ENCODE measurements at places on chromosomes 13 and 19.

GRCh38 chr13:106089261-106089980 lies 446.0 kb downstream of the EFNB2 start:
- no peak for DNase-seq

GRCh38 chr13:52104624-52105023 lies 24.2 kb downstream of the NEK5 start:
- DNase-seq: no peak

DNA sequence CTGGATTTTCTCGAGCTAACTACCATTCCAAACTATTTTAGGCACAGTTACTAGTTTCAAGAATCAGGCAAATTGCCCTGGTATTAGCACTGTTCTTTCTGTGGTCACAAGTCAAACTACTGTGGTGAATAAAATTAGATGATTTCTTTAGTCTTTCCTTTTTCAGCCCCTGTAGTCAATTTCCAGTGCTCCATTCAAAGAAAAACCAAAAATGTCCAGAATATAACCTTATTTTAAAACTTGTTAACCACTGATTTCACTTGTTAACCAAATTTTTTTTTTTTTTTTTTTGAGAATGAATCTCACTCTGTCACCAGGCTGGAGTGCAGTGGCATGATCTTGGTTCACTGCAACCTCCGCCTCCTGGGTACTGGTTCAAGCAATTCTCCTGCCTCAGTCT lies 50.6 kb upstream of the USPL1 start:
- DNase-seq: no peak

DNA sequence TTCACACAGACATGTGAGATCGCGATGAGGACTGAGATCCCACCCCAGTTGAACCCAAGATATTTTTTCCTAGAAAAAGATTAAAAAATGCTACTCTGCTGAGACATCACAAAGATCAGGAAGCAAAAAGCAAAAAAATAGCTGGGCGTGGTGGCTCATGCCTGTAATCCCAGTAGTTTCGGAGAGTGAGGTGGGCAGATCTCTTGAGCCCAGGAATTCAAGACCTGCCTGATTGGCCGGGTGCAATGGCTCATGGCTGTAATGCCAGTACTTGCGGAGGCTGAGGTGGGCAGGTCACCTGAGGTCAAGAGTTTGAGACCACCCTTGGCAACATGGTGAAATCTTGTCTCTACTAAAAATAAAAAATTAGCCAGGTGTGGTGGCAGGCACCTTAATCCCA lies 1.1 kb downstream of the FUT3 start:
- DNase-seq: no peak

DNA sequence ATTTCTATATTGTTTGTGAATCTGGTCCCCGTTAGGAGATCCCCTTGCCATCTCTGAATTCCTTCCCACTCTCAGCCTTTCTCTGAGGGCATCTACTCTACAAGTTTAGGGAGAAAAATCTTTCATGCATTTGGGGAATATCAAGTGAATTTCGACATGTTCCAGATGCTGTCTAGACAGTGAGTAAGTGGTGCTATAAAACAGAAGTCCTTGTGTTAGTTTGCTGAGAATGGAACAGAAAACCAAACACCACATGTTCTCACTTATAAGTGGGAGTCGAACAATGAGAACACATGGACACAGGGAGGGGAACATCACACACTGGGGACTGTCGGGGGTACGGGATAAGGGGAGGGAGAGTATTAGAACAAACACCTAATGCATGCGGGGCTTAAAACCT lies 5.1 kb downstream of the OR7A10 start:
- no peak for DNase-seq

- no peak for DNase-seq
Measured at GRCh38 chr19:310141-310651, 19.0 kb upstream of the PLPP2 start.

DNA sequence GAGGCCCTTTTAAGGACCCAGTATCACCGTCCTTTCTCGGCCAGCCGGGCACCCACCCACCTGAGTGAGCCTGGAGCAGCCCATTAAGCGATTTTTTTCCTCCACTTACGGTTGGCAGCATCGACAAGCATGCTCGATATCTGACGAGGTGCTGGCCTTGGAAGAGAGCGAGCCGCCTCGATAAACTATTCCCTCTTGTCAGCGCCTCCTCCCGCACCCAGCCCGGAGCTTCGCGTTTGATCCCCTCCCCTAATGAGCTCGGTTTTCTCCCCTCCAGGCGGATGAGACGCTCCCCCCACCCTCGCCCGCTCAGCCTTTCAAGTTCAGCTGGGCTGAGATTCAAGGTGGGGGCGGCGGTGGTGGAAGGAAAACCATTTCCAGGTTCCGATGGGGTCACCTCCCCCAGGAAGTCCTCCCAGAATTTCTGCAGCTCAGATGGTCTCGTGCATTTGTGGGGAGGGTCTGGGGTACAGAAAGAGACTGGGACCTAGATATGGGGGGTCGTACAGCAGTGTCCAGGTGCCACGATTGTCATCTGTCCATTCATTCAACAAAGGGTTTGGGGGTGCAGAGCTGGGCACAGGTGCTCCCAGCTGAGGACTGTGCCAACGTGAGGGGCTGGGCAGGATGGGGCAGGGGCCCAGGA lies 18.9 kb upstream of the ONECUT3 start:
- no peak for DNase-seq

GRCh38 chr19:17687857-17688784 lies at the start of gene UNC13A:
UNC13A (minus strand) TSS chr19:17688354; CDS start chr19:17688199, 155 bp downstream.
- DNase-seq: no peak

DNA sequence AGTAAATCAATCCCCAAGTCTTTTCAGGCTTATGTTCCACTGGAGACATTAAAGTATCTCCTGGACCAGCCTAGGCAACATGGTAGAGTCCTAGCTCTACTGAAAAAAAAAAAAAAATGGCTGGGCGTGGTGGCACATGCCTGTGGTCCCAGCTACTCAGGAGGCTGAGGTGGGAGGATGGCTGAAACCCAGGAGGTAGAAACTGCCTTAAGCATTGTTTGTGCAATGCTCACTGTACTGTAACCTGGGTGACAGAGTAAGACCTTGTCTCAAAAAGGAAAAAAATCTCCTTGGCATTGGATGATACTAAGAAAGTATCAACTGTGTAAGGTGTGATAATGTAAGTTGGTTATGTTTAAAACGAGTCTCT lies 8.8 kb downstream of the KLK8 start:
- no peak for DNase-seq

- no peak for DNase-seq
Measured at GRCh38 chr13:110393761-110394160, 86.7 kb downstream of the COL4A2 start.

- no peak for DNase-seq
Measured at GRCh38 chr13:40113643-40114304, 458.3 kb downstream of the COG6 start.

DNA sequence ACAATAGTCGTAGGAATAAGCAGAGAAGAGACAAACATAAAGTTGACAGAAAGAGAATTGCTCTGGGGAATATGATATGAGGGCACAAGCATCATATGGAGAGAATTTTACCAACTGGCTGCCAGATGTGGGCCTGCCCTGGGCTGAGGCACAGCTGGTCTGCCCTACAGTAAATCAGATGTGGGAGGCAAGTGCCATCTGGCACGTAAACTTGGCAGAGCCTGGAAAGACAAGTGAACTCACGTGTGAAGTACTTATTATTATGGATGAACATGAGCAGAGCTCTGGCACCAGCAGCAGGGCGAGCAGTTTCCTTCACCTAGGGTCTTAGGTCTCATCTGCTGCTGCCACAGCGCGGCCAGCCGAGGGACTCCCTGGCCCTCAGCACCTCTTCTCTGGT lies 20.6 kb downstream of the PCDH8 start:
- no peak for DNase-seq

- DNase-seq: no peak
Measured at GRCh38 chr19:49803529-49803856, 9.6 kb downstream of the FUZ start.

- no peak for DNase-seq
Measured at GRCh38 chr13:71399631-71400215, 467.3 kb downstream of the DACH1 start.

DNA sequence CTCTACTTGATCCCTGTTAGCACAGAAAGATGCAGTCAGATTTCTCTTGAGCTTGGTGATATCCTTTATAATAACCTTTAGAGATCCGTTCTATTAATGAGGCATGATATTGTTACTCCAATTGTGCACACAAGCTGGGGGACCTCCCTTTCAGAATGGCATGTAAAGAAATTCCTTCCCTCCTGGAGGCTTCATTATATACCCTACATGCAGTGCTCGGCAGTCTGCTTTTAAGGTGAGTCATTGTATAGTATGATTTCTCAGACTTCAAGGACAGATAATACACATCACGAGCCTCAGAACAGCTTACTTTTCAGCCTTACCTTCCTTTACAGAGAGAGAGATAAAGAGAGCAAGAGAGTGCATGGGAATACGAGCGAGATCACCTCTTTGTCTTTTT lies 261.3 kb downstream of the ATP8A2 start:
- DNase-seq: no peak

DNA sequence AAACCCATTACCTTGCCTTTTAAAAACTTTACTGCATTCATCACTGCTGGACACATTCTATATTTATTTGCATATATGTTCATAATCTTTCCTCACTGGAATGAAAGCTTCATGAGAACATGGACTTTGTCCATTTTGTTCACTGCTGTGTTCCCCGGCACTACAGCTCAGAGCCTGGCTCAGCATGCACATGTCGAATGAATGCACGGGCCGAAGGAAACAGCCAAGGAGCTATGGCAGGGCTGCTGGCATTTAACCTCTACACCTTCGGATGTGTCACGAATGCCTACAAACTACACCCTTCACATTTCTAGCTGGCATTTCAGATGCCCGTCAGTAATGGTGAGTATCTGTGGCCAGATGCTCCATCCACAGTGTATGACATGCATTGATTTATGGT lies 7.6 kb downstream of the MTIF3 start:
- no peak for DNase-seq

DNA sequence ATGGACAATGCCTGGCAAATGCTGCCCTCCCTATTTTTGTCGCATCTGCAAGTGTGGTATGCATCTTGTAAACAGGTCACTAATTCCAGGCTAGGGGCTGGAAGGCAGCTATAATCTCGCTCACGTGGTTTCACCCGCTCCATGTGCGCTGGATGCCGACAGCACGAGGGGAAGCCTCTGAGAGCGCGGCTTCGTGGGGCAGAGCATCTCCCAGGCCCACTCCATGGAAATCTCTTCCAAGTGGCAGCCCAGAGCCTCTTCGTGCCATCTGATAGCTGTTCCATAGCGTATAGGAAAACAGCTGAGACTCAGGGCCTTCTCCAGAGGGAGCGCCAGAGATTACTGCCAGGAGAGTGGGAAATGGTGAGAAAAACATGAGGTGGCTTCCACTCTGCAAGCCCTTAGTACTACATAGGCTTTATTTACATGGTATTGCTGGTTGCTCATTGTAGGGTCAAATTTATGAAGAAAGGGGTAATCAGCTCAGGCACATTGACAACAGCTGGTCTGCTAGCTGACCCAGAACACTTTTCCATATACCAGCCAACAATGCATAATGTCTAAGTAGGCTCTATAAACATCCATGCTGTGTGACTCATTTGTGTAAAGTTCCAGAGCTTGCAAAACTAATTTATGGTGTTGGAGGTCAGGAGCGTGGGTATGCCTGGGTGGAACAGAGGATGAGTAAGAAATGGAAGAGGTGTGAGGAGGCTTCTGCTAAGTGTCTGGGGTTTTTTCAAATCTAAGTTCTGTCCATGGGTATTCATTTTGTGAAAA lies 165.2 kb downstream of the SHISA2 start:
- DNase-seq: no peak

GRCh38 chr19:11252665-11253355 lies 9.5 kb downstream of the DOCK6 start:
- no peak for DNase-seq

GRCh38 chr19:888581-889385 lies 4.2 kb downstream of the MED16 start:
- DNase-seq: no peak

DNA sequence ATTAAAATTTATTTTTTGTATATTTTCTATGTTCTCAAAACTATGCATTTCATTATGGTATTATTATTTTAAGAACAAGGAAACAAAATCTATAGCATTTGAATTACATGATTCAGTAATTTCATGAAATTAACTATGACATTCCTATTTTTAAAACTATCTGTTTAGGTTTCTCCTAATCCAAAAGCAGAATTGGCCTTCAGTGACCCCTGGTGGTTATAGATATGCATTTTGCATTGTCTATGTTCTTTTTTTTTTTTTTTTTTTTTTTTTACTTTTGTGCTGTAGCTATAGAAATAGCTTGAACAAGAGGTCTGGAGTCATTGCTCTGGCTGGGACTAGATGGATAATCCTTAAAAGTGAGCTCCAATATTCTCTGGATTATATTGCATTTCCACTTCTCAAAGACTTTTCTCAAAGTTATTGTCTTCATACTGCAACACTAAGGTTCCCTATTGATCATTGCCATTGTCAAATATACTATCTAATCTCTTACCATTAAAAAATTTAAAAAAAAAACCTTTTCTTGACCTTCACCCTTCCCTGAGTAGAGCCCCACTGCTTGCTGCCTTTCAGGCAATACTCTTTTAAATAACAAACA lies 15.9 kb upstream of the DNAJC3 start:
- DNase-seq: no peak

DNA sequence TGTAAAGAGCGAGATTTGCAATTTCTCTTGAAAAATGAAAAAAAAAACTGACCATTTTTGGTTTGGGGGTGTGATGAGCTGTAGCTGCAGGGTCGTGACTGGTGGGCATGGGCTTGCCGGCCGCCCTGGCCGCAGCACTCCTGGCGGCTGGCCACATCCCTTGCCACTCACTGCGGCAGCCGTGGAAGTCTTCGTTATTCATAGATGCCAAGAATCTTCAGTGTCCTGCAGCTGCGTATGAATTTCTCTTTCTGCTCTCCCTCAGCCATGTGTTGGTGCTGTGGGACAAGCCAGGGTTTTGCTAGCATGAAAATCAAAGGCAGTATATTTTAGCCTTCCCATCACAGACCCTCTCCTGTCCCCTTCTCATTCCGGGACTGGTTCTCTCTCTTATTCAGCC lies 151.7 kb upstream of the TSHZ3 start:
- DNase-seq: no peak

DNA sequence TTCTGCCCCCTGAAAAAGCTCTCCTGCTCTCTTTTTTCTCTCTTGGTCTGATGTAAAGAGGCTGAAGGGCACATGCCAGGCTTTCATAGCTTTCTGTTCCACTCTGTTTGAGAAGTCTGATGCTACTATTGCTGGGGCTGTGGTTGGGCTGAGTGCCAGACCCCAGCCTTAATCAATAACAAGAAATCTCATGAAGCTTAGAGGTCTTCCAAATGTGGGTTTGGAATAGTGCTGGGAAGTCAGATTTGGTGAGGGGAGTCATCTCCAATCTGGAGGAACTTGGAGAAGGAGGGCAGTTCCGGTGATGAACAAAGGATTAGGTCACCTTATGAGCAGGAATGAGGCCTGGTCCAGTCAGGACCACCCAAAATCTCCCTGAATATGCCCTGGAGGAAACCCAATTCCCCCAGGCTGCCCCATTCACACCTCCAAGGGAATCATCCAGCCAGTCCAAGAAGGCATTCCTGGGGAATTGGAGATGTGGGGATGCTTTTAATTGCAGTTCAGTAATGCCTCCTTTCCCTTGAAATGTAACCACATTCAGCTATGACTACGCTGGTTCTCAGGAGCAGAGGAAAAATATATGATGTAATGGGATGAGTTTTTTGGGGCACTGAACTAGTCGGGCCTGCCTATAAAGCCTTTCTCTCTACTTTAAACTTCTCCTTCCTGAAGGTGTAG lies 102.0 kb downstream of the STARD13 start:
- DNase-seq: no peak

Measured in activated naive CD4-positive, alpha-beta T cell treated with anti-CD3 and anti-CD28 coated beads, Interleukin-2, amount 50 U/mL, for 72 hours (primary cell).